ENCODE measurements at places on chromosomes 2 and 18.

DNA sequence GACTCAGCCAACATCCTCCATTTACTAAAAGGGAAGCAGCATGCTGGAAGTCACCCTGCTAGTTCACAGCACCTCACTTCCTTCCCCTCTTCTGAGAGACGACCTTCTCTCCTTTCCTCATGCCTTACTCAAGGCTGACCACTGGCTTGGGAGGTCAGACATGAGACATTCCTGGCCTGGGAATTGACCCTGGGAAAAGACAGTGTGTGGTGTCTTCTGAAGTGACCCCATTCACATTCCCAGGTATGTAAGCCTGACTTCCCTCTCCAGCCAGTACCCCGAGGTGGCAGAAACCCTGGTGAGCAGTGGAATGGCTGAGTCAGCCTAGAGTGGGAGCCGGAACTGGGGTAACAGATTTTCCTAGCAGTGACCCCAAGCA is 92.4 kb downstream of the PLB1 start:
- no peak for DNase-seq

DNA sequence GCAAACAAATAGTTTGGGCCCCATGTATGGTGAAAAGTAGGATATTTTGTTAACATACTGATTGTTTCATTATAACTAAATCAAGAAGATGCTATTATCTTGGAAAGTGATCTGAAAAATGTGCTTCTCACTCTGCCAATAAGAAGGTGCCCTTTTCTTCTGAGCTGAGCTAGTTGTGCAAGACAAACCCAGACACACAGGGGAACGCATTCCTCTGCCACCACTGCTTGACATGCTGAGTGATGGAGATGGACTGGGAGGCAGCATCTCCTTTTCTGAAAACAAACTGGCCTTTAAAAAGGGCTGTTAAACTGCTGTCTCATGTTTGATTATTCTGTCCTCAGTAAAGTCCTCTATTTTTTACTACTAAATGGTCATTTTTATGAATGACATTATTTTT is 1989.9 kb upstream of the CELF4 start:
- DNase-seq: no peak

GRCh38 chr2:146665800-146666199 is 1179.0 kb upstream of the ACVR2A start:
- no peak for DNase-seq

DNA sequence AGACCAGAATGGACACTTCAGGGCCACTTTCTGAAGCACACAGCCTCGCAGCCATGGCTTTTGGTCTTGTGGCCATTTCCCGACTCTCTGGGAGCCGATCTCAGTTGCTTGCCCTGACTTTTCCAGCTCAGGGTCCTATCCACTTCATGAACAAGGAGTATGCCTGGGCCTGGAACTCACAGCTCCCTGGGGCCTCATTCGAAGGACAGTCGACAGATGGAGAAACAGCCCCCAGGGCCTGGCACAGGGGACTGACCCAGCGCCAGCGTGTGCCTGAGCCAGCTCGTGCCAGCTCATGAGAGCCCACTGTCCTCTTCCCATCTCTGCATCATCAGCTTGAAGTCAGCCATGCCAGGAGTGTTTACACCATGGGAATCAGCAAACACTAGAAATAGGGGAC is 134.6 kb upstream of the GPC1 start:
- DNase-seq: no peak

DNA sequence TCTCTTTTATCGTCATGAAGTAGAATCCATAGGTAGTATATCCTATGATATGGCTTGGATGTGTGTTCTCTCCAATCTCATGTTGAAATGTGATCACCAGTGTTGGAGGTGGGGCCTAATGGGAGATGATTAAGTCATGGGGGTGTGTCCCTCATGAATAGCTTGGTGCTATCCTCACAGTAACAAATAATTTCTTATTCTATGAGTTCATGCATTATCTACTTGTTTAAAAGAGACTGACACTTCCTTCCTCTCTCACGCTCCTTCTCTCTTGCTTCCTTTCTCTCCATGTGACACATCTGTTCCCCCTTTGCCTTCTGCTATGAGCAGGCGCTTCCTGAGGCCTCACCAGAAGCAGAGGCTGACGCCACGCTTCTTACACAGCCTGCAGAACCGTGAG is 165.6 kb downstream of the MREG start:
- no peak for DNase-seq

DNA sequence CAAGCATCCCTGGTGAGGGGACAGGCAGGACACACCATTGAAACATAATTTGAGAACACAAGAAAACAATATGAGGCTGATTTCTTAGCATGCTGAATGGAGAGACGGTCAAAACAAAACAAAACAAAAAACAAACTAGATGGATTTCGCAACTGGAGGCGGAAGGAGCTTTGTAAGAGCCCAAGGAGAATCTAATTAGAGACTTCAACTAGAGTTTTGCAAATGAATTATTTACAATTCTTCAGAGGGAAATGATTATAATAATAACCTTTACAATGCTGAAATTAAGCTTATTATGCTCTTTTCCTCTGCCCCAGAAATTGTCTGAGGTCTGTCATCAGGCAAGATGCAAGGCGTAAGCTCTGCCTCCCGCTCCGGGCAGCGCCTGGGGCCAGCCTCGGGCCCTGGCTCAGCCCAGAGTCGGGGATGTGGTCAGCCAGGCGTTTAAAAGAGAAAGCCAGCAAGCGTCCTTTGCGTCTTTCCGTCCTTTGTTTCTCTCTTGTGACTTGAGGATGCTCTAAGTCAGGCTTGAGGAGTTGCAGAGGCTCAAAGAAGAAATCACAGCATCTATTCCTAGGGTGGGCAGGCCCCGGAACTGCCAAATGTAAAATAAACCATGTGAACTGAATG is 139.6 kb downstream of the TWIST2 start:
- DNase-seq: no peak

DNA sequence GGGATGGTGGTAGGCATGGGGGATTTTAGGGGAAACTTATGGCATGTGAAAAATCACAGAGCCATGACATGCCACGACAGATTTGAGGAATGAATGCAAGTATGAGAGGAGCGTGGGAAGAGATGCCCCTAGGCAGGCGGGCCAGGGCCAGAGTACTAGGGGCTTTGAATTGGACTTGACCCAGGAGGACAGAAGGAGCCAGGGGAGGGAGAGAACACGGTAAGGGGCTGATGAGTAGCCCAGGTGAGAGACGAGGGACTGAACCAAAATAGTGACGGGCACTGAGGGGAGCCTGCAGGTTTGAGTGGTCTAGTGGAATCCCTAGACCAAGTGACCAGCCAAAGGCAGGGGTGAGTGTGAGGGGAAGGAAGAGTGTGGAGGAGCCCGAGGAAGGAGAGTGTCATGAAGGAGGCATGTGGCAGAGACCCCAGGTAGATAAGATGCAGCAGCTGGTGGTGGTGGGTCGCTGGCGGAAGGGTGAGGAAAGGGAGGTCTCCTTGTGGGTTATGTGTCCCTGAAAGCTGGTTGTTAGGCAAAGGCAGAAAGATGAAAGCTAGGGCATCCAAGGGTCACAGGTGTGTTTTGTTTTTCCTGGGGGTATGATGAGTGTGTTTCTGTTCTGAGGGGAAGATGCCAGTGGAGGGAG is 48.7 kb downstream of the ZBTB7C start:
- DNase-seq: no peak

- no peak for DNase-seq
Observed at GRCh38 chr2:73703675-73704074, 33.5 kb downstream of the TPRKB start.

- no peak for DNase-seq
Observed at GRCh38 chr2:31207790-31208189, 9.5 kb downstream of the CAPN14 start.

DNA sequence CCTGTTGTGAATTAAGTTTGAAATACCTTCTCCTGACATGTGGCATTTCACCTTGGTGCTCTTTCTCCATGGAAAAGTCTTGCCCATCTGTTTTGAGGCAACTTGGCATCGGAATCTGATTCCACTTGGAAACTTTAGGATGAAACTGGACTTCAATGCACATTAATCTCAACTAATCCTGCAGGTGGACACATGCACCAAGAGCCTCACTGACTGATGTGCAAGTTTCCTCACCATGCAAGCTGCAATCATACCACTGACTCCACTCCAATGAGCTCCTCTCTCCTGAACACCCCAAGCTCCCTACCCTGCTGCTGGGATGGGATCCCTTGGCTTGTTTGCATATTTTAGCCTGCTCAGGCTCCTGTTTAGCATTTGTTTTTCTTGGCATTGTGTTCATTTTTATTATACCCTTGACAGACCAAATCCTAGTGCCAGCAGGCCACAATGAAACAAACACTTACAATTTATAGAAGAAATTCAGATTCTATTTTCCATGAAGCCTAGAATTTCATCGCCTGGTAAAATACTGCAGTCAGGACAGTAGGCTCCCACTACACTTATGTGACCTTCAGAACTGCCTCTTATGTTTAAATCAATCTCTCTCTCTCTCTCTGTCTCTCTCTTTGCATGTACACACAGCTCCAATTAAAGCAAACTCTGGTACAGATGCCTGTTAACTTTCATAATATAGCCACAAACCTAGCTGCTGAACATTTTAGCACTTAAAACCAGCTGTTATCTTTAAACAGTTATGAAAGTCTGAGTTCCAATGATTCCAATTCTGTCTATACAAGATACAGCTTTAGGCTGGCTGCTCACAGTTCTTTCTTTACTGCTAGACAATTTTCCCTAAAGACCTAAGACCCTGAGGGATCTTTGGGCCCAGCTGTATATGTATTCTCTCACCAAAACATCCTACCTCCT is 141.5 kb downstream of the OSR1 start:
- DNase-seq: no peak

- DNase-seq: no peak
Observed at GRCh38 chr18:10485475-10485874, 31.0 kb downstream of the APCDD1 start.

DNA sequence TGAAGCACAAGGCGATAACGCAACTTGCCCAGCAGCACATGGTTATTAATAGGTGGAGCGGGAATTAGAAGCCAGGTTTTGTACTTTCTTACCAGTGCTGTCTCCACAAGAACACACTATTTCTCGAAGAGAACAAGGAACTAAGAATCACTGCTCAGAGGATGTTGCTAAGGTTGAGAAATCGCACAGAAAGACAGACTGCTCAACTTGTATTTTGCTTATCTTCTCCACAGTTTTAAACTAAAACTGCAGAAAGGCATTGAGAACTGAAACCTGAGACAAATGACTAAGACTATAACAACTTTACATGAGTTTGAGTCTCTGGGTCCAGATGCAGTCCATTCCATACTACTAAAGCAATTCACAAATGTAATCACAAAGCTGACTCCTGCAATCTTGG is 6.2 kb downstream of the PRKD3 start:
- DNase-seq: no peak

DNA sequence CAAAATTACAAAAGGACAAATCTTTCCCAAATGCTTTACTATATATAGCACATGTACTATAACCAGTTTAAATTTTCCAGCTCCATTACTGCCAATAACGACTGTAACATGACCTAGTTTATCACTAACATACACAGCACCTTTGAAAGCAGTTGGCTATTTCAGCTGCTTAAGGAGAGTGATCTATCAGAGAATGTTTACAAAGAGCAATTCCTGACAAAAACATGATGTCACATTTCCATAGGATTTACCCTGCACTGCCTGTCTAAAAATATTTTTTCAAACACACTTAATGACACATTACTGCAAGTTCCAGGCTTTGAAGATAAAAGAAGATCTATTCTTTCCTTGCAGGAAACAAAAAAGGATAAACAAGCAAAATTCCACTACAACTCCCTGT is 40.6 kb downstream of the ZNF516 start:
- no peak for DNase-seq

- no peak for DNase-seq
Observed at GRCh38 chr2:191151331-191151730, 537 bp upstream of the STAT4 start.

- no peak for DNase-seq
Observed at GRCh38 chr18:62523631-62524439, 1.0 kb downstream of the ZCCHC2 start.

DNA sequence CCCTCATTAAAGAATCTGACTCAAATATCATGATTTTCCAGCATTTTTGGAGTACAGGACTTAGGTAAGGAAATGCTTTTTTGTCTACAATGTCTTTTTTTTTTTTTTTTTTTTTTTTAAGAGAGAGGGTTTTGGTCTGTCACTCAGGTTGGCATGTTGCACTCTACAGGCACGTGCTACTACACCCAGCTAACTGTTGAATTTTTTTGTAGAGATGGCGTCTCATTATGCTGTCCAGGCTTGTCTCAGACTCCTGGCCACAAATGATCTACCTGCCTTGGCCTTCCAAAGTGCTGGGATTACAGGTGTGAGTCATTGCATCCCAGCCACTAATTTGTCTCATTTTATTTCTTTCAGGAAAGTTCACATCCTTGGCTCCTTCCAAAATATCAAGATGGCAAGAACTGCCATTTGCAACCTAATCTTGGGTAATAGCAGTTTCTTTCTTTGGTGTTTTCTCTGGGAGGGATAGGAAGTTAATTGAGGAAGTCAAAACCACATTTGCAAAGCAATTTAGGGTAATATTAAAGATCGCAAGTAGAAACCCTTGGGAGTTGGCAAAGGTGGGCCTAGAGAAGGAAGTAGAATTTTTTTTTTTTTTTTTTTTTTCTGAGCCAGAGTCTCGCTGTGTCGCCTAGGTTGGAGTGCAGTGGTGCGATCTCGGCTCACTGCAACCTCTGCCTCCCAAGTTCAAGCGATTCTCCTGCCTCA is 15.5 kb downstream of the PNO1 start:
- no peak for DNase-seq

DNA sequence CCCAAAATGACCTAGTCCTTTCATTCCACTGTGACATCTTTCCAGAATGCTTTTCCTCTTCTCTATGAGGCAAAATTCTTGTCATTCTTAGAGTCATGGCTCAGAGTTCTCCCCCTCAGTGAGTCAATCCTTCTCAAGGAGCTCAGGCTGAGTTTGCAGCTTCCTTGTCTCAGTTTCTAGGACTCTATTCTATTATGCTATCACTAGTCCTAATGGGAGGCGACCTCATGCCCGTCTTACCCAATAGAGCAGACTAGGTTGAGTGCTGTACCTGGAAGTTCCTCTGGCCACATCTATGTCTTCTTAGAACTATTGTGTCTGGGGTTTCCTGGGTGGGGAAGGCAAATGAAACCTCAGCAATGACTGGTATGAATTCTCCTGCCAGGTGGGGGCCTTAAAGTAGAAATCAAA is 51.5 kb downstream of the HAUS1 start:
- DNase-seq: no peak

GRCh38 chr18:79227621-79228020 is 158.4 kb downstream of the ATP9B start:
- no peak for DNase-seq

- no peak for DNase-seq
Observed at GRCh38 chr18:7117390-7118355, at the start of gene LAMA1. LAMA1 (minus strand) TSS chr18:7117797; CDS start chr18:7117720, 77 bp downstream.
